ENCODE measurements at places on chromosomes 1 and 21. TPM values are rescaled to one million over a fixed set of nuclear protein-coding genes. Genes with fewer than 3 reads are reported as not detected.

MAGI3 gene
- 3.3 TPM for total RNA-seq

FAM72C gene
- 12.3 TPM for total RNA-seq

- no peak for DNase-seq
These were observed 322.9 kb downstream of the SETD4 start for GRCh38 chr21:35737449-35737848.

- DNase-seq: no peak
These were observed 96.5 kb downstream of the SMYD2 start for GRCh38 chr1:214377485-214377884.

GRCh38 chr1:114278911-114279310, 125.2 kb upstream of the SYT6 start:
- no peak for DNase-seq

GRCh38 chr1:154955039-154955717, 721 bp downstream of the PBXIP1 start:
- DNase-seq: peak; percentile 83

DNA sequence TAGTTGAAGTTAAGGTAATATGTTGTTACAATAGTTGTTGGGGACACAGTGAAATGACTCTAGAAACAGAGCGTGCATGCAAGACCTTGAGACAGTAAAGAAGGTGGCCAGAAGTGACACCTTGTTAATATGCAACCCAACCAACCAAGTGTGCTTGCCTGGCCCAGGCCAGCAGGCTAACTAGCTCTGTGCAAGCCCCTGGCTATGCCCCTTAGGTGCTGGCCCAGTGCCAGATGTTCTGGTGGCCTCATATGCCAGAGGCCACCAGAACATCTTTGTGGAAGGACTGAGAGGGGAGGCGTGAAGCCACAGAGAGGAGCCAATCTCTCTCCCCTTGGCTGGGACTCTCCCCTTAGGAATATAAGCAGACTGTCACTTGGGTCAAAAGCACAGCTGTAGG, 111.2 kb upstream of the JUN start:
- no peak for DNase-seq

PRAMEF10 gene
- not detected for total RNA-seq

DNA sequence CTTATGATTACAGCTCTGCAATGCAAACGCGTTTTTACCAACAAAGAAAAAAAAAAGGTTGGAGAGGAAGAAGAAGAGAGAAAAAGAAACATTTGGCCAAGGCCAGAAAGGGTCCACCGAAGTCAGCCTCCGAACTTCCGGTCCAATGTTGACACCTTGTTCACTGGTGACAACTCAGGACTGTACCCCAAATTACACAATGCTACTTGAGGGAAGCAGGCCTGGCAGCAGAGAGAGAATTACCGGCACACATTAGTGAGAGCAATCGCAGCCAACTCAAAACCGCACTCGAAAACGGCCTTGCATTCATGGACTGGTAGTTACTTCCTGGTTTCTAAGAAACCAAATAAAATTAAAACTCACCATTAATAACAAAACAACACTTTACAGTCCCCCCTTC, 652.5 kb downstream of the KIF26B start:
- no peak for DNase-seq

- DNase-seq: no peak
These were observed 23.1 kb downstream of the TRAF5 start for GRCh38 chr1:211349741-211350140.

NBPF4 gene
- 0.10 TPM for total RNA-seq

DNA sequence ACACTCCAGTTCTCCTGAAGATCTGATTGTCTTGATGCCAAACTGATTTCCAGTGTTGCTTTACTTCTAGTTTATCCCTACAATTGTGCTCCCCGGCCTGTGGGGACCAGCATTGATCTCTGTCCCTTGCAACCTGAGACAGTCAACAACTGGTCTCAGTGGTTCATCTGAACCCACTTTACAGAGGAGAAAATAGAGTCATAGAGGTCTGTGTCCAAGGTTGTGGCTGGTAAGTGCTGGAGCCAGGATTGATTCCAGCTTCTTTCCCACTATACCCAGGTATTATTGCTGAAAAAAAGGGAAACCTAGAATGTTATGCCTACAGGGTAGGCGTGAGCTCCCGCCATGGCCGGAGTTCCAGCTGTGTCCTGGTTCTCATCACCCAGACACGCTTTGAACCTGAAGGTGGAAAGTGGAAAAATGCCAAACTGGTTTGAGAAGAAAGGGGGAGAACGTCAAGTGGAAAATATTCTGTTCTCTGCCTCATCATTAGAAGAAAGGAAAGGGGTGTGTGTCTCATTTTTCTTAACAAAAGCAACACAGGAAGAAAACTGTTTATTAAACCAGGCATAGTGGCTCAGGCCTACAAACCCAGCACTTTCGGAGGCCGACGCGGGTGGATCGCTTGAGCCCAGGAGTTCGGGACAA, 60.7 kb upstream of the ITPKB start:
- no peak for DNase-seq

- no peak for DNase-seq
These were observed 125.7 kb upstream of the TMPRSS15 start for GRCh38 chr21:18529254-18529653.

GRCh38 chr1:81505831-81506230, 294.9 kb upstream of the ADGRL2 start:
- no peak for DNase-seq

DNA sequence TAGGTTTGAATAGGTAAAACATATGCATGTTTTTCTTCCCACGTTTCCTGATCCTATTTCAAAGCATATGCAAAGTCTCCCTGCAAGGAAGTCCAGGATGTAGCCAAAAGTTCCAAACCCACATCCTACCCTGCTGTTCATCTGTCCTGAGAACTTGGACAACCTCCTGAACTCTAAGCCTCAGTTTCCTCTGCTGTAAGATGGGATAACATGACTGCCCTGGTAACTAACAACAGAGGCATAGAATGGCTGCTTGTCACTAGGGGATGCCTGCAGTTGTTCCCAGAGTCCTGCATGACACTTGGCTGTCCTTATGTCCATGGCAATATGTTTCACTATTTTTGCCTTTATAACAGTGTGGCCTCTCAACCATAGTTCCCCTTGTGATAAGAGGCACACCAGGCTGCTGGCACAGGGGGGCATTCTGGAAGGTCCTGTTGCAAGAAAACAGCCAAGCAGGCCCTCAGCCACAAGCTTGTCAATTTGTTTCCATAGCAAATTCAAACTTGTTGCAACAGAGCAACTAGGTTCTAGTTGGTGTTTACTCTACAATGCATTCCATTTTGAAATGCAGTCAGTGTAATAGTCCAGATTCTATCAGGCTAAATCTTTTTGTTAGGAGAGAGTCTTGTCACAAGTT, 1.5 kb upstream of the HDGF start:
- no peak for DNase-seq

DNA sequence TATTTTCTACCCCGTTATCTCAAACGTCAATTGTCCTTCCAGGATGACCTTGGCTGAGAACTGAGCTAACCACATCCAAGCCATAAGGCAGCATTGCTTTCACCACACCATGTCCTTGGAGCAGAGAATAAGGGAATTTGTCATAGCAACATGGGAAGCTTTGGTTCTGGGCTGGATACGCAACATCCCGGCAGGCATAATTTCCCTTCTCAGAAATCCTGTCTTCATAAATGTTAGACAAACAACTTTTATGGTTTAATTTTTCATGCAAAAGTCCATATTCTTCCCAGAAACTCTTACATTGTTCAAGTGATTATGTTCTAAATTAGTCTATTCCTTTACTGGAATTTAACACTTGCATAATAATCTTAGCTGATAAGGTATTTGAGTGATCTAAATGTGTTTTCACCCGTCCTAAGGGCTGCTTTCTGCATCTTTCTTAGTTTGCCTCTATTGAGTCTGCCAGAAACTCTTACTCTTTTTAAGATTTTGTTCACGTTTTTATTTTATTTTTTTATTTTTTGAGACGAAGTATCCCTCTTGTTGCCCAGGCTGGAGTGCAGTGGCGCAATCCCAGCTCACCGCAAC, 51.8 kb downstream of the KCNJ15 start:
- DNase-seq: no peak

DNA sequence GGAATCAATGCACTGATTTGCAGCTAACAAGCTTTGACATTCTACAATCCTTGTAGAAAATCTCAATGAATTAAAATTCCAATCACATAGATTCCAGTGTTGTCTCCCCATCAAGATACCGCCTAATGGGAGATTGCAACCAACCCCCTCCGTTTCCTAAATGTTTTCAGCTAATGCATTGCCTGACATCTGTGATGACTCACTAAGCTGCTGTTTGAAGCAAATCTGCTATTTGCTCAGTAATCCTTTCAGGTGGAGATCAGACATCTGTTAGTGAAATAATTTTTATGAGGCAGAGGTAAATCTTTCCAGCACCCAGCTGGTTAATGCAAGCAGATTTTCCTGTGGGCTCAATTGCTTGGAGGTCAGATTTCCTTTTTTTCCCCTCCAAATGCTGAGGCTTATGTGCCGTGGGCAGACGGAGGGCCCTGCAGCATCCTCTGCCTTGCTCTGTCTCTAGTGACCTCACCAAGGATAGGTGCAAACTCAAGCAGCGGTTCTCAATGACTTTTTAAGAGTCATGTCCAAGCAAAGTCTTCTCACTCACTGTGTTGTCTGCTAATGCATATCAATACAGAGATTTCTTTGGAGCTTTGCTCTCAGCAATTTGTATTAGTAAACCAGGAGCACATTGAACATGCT, 91.1 kb upstream of the RAB3GAP2 start:
- DNase-seq: no peak

UMODL1 gene
- not detected for total RNA-seq

SPRR2A gene
- not detected for total RNA-seq

DNA sequence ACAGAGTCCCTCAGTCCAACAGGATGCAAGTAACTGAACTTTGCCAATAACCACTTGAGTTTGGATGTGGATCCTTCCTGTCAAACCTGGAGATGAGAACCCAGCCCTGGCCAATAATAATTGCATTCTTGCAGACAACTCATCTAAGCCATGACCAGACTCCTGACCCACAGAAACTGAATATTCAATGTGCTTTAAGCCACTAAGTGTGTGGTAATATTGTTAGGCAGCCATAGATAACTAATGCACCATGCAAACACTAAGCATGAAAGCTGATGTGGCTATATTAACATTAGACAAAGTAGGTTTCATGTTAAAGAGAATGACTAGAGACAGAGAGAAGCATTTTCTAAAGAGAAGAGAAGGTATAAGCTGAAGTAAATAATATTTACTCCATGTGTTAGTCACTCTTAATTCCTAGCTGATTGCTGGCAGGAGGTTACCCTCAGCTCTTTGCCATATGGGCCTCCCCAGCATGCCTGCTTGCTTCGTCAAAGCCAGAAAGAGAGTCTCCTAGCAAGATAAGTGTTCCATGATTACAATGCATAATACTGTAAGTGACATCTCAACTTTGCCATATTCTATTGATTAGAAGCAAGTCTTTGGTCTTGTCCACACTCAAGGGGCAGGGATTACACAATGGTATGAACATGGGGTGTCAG, 276.4 kb upstream of the PLXNA2 start:
- DNase-seq: no peak

SYCP1 gene
- not detected for total RNA-seq

DNA sequence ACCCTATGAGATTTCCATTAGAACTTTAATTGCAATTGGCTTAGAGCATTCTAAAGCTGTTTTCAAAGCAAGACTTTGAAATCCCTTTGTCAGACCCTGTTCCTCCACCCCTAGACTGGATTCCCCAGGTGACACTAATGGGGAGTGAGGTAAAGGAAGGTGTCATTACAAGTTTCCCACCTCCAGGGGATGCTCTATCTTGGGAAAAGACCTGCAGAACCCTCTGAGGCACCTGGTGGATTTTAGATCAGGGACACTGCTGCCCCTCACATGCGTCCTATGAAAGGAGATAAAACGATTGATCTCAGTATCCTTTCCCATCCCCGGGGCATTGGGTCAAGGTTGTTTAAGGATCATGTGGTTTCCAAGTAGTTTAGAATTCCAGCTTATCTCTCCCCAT, 80.3 kb upstream of the RGS4 start:
- no peak for DNase-seq

DNA sequence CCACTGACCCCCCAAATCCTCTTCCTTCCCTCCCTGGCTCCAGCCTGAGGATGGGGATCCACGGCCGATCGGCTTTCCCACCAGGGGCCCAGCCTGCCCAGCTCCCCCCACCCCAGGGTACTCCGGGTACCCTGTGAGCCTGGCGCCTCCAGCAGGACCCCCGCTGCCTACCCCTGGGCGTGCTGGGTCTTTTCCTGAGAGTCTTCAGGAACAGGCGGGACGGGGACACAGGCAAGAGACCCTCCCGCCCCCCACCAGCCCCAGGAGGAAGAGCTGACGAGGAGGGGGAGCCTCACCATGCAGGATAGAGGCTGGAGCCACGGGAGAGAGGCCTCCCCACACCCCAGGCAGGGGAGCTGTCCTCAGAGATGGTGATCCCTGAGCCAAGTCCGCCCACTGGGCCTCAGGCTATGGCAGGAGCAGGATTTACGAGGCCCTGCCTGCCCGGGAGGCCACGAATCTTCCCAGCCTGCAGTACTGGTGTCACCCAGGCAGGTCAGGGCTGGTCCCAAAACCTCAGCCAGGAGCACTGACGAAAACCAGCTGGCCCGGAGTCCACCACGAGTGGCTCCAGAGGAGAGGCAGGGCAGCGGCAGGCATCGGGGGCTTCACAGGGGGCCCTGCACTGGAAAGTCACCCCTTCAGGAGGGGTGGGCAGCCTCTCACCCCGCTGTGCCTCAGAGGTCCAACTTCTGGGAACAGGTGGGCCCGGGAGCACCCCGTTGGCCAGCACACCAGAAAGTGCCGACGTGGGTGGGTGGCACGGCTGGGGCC, 58.0 kb downstream of the MEGF6 start:
- DNase-seq: no peak
